ENCODE measurements at places on chromosomes 16 and 17. TPM values are rescaled to one million over a fixed set of nuclear protein-coding genes. Genes with fewer than 3 reads are reported as not detected.

The ABCA9 gene
- not detected for total RNA-seq

The PDIA2 gene
- 0.48 TPM for total RNA-seq

The VMO1 gene
- total RNA-seq: 0.96 TPM

The TRIM47 gene
- 187 TPM for total RNA-seq

The MFSD6L gene
- not detected for total RNA-seq

The ADAD2 gene
- not detected for total RNA-seq

The GOSR1 gene
- total RNA-seq: 36.1 TPM

Data from A549 treated with CORT108297 at 1 μM for 4 hours (cell line).